ENCODE measurements at places on chromosomes 16 and 17.

- no peak for DNase-seq
Measured at GRCh38 chr17:42704490-42704836, 22.1 kb downstream of the CNTNAP1 start.

DNA sequence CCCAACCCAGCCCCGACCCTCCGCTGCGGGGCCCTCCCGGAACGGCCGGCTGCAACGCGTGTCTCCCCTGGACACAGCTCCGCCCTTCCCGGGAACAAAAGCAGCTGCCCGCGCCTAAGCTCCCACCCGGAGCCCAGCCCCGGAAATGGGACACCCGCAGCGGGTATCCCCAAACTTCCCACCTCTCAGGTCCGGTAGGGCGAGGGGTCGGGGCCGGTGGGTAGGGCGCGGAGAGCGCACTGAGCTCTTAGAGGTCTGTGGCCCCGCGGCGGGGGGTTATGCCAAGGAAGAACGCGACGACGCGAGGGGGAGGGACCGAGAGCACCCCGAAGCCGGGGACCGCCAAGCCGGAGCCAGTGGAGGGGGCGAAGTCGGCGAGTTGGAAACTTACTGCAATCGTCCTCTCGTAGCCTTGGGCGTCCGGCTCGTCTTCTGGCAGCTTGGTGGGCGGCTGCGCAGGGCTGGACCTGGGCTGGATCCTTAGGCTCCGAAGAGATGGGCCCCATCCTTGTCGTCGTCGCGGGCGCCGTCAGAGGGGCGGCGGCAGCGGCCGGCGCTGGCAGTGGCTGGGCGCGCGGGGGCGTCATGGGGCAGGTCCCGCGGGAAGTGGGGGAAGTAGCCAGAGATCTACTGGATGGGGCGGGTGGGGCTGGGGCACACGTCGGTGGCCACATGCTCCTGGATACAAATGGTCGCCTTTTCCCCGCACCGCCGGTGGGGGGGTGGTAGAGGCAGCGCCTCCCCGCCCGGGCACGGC lies 6.9 kb downstream of the USP6 start:
- DNase-seq, result no peak

DNA sequence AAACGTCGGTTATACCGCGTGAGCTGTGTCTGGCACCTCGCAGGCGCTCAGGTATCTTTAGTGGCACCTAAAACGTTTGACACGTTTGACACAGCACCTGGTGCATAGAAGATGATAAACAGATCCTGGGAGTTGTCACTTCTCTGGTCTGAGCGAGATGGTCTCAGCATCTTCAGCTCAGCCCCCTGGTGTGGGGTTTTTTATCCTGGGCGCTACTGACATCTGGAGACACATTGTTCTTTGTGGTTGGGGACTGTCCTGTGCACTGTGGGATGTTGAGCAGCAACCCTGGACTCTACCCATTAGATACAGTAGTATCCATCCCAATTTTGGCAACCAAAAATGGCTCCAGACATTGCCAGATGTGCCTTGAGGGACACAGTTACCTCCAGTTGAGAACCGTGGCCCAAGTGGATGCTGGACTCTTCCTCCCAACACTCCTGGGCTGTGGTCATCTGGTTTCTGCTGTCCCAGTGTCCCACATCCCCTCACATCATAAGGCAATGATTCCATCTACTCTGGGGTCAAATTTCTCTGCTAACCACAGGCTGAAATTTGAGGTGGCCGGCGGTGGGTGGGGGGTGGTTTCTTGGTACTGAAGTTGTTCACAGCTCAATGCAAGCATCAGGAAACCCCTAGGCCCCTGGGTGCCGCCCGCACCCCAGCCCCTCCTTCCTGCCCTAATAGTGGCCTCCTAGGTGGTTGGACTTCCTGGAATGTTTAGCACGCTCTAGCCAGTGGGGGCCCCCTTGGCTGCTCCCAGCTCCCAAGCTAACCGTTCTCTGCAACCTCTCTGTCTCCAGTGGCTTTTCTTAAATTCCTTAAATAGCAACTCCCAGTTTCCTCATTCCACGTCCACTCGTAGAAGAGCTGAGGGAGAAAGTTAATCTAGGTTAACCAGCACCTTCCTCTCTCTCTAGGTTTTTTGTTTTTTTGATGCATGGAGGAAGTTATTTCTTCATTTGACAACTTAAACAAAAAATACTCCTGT lies 124.8 kb downstream of the ABCC1 start:
- no peak for DNase-seq

- DNase-seq, result no peak
Measured at GRCh38 chr17:20122254-20122879, 113.2 kb downstream of the SPECC1 start.

GRCh38 chr16:31505483-31505882 lies 2.7 kb downstream of the RUSF1 start:
- no peak for DNase-seq

DNA sequence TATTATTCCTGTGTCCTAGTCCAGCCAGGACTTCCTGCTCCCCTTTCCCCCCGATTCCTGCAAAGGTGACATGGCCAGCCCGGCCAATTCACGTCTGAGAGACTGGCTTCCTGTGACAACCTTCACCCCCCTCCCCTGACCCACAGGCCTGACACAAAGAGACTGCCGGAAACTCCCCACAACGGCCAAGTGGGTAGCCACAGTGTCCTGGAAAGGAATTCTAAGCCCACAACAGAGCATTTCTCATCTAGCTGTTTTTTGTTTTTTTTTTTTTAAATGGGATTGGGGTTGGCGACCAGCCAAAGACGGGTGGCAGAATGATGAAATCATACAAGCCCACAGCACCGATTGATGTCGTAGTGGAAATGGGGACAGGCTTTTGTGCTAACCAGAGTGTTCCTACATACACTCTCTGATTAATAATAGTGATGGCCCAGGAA lies 2.8 kb upstream of the XAF1 start:
- peak; percentile 80 for DNase-seq

DNA sequence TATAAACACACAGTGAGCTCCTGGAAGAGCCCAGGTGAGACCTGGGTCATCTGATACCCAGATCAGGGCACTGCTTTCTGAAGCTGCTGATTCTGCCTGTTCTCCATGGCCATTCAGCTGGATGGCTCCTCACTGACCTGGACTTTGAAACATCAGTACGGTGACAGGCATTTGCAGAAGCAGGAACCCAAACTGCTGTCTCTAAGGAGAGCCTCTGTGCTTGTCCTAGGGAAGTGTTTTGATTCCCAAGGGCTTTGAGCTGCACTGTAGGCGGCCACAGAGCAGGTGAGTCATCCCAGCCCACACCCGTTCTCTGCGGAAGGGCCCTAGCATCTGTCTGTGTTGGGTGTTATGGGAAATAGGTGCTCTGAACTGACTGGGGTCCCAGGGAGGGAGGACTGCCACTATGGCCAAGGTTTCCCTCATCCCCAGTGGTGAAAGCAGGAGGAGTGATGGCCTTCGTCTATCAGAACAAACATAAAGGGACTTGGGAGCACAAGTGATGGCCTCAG lies 60.7 kb upstream of the ADCY9 start:
- no peak for DNase-seq

DNA sequence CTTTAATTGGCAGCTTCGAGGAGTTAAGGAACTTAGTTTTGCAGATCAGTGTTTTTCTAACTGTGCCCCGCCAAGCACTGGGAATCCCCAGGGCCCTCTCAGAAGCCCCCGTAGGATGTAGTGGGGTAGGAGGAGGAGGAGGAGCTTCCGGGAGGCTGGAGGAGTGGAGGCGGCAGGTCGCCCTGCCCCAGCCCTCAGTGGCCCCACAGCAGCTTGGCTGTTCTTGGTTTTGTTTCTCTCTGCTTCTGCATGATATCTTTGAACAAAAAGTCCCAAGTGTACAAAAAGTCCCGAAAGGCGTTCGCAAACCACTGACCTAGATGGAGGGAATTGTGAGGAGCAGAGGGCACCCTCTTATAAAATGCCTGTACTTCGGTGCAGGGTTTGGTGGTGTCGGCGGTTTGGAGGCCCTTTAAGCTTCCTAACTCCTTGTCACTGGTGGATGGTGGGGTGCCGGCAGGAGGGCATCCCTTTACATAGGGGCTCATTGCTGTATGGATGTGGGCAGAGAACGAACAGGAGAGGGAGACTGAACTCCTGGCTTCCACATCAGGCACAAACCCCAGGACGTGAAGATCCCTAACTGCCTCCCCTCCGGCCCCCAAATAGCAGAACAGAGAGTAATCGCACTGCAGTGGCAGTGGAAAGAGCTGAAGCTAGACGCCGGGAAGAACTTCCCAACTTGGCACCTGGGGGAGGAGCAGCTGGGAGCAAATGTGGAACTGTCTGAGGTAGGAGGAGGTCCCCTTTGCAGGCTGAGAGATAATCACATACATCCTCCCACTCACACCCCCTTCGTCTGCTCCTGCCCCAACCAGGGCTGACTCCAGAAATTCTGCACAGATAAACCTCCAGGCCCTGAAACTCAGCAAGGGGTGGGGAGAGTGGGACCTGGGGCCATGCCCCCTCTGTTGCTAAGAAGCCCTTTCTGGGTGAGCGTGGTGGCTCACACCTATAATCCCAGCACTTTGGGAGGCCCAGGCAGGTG lies 20.1 kb downstream of the EPOP start:
- DNase-seq, result no peak

DNA sequence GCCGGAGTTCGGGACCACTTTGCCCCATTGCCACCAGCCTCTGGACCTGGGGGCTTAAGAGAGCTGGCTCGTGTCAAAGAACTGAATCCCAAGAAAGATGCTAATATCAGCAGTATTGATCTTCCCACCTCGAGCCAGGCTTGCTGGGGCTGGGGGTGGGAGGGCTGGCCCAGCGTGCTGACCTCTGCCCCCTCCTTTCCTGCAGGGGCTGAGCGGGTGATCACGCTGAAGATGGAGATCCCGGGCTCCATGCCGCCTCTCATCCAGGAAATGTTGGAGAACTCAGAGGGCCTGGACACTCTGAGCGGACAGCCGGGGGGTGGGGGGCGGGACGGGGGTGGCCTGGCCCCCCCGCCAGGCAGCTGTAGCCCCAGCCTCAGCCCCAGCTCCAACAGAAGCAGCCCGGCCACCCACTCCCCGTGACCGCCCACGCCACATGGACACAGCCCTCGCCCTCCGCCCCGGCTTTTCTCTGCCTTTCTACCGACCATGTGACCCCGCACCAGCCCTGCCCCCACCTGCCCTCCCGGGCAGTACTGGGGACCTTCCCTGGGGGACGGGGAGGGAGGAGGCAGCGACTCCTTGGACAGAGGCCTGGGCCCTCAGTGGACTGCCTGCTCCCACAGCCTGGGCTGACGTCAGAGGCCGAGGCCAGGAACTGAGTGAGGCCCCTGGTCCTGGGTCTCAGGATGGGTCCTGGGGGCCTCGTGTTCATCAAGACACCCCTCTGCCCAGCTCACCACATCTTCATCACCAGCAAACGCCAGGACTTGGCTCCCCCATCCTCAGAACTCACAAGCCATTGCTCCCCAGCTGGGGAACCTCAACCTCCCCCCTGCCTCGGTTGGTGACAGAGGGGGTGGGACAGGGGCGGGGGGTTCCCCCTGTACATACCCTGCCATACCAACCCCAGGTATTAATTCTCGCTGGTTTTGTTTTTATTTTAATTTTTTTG lies 8.5 kb downstream of the GJD3 start:
- peak; percentile 80 for DNase-seq

- no peak for DNase-seq
Measured at GRCh38 chr16:5002699-5003143, 31.0 kb downstream of the NAGPA start.

DNA sequence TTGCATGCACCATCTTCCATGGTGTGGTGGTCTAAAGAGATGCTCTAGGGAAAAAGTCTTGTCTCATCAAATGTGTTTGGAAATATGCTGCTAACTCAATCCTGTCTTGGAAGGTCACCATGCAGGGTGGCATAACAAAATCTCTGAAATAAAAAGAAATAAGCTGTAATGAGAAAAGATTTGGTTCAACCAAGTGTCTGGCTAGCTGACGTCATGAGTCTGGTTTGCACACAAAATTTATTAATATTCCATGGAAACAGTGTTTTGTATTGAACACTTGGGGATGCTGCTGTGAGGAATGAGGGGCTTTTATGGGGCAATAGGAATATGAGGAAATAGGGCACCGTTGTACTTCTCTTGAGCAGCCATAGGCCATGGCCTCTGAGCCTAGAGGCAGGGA lies 575.7 kb upstream of the CDH5 start:
- DNase-seq, result no peak

GRCh38 chr16:89598199-89598598 lies 15.2 kb upstream of the DPEP1 start:
- DNase-seq, result no peak

- DNase-seq, result no peak
Measured at GRCh38 chr17:78044280-78044835, 84.2 kb downstream of the TMC6 start.

DNA sequence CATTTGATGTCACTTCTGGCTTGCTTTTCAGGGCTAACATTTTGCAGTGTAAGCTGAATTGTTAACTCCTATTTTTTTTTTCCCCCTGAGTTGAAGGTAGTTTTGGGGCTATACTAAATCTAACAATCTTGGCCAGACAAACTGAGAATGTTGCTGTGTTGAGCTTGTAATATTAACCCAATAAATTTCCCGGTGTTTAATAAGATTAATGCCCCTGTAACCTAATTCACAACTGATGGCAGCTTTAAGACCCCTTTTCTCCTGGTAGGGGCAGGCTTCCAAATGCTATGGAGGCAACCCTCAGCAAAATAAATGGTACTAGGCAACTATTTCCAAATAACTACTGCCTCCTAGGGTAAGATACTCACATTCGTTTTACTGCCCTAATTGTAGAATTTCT lies 549.6 kb upstream of the KIF2B start:
- DNase-seq, result no peak

GRCh38 chr16:72554935-72555334 lies 383.0 kb upstream of the PMFBP1 start:
- DNase-seq, result no peak

- DNase-seq, result no peak
Measured at GRCh38 chr16:74607310-74607961, 522 bp upstream of the GLG1 start.

GRCh38 chr16:88310796-88311605 lies 71.8 kb upstream of the ZNF469 start:
- peak; percentile 46 for DNase-seq

- no peak for DNase-seq
Measured at GRCh38 chr16:23407436-23408127, 45.4 kb downstream of the COG7 start.

DNA sequence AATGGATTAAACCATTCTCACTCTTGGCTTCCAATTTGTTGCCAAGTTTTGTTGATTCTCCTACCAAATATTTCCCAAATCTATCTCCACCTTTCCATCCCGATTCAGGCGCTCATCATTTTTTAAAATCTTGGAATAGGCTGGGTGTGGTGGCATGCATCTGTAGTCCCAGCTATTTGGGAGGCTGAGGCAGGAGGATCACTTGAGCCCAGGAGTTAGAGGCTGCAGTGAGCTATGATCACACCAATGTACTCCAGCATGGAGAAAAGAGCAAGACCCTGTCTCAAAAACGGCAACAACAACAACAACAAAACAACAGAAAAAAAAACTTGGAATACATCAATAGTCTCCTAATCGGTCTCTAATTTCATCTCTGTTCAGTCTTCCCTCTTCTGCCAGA lies 902 bp upstream of the NKIRAS2 start:
- DNase-seq, result no peak

- DNase-seq, result peak; percentile 92
Measured at GRCh38 chr16:89507834-89508590, at the start of gene SPG7. Gene SPG7, plus strand, starts transcription at chr16:89508403. Its CDS starts 15 bp downstream, at chr16:89508418.
